ENCODE measurements at places on chromosomes 5 and 9.
A peak's percentile ranks its signal among the peaks of the same experiment; 100 is the strongest.

DNA sequence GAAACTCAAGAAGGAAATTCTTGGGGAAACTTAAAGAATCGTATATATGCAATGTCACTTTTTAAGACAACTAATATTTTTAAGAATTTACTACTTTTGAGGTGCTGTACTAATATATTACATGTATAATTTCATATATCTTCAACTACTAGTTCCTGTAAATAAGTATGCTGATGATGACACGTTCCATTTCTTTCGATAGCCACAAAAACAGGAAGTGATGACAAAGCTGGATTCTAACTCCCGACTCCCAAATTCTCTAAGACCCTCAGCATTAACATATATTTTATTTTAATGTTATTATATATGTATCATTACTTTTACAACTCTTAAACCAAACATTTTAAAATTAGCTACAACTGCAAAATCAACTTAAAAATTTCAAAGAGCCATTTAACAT is 74.8 kb downstream of the STK32A start:
- no peak for DNase-seq

DNA sequence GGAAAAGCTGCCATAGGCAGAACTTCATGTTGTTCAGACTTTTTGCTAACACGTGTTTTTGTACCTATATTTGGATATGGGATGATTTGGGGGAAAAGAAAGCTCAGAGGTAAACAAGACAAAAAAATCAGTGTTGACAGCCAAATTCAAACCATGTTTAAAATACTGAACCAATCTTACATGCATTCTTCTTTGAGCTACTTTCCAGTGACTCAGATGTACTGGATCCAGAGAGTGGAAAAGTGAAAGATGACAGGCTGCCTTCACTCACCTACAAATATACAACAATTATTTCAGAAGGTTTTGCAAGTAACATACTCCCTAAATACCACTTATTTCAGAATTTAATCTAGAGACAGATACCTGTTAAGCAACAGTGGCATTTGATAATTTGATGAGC is 165.7 kb downstream of the MPDZ start:
- no peak for DNase-seq

DNA sequence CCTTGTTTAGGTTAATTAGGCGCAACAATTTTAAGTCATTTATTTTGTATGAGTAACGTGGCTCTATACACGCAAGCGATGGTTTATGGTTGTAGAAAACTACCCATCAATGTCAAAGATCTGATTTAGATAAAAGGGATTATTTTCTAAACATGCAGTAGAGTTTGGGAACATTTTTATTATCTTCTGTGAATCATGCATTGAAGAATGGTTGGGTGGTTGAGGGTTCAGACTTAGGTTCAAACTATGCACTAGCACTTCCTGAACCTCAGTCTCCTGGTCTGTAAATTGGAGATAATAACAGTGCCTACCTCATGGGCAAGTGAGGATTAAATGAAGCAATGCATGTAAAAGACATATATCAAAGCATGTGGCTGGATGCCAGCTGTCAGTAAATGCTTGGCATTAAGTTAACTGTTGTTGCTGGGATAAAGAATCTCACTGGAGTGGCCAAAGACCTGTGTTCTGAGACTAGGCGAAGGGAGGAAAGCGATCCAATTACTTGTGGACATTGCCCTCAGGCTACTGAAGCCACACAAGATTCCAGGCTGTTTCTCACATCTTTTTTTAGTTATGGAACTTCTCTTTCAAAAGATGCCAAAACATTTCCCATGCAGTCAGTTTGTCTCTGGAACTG is 1.1 kb upstream of the OTULINL start:
- no peak for DNase-seq

DNA sequence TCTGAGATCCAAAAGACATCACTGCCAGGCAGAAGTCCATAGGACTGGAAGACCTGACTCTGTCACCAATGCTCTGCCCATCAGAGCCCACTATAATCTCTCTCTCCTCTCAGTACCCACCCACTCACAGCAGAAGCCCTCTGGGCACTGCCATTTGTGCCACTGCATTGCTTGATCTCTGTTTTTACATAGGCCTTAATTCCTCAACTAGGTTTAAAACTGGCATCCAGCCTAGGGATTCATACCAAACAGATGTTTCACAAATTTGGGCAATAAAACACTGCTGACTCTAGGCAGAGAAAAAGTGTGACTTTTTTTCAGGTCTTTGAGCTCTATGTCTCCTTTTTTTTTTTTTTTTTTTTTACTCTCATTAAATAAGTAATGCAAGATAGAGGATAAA is 91.1 kb upstream of the RANBP3L start:
- no peak for DNase-seq

DNA sequence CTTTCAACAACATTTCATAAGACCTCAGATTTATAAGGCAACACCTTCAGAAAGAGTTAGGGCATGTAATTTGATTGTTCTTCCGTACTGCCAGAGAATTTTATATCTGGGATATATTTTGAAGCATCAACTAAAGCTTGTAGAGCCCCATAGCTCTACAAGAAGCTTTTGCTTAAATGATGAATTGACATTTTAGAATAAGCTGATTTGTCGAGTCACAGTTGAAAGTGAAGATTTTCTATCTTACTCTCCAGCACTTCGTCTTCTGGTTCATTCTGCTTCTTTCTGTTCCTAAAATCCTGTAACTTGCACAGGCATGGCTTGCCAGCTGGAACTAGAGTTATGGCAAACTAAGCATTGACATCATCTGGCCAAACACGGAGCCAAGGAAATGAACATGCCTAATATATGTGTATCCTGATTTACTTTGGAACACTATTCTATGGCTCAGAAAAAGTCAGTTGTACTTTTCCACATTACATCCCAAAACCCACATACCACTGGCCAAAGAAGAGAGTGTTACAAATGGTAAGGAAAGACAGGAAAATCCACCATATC is 68.6 kb upstream of the MAST4 start:
- no peak for DNase-seq

- DNase-seq = no peak
Measured at GRCh38 chr9:73980754-73981153, 516.4 kb upstream of the RORB start.

- peak; percentile 42 for DNase-seq
Measured at GRCh38 chr5:151647320-151647861, 39.3 kb downstream of the SPARC start.

GRCh38 chr9:136426787-136427186 is 12.9 kb downstream of the INPP5E start:
- no peak for DNase-seq

GRCh38 chr9:133349965-133350616 is 2.1 kb downstream of the RPL7A start:
- no peak for DNase-seq

DNA sequence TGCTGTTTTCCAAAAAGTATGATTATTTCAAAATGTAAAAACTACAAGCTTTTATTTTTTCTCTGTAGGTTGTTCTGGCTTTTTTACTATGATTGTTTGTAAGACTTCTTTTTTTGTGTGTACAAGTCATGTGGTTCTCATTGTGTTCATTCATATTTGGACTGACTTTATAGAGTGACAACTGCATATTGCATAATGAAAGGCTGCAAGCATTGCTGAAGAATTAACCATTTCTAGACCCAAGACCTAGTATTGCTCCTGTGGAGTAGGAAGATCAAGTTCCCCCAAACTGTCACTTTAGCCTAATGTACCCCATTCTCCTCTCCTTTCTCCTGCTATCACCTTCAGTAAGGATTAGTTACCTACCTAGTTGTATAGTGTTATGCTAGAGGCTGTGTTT is 10.0 kb downstream of the MAP1B start:
- no peak for DNase-seq

- no peak for DNase-seq
Measured at GRCh38 chr5:181112476-181112875, 18.5 kb downstream of the OR2V1 start.

- DNase-seq = no peak
Measured at GRCh38 chr5:37721447-37721871, 118.4 kb downstream of the GDNF start.

- DNase-seq = no peak
Measured at GRCh38 chr5:147504011-147504410, 5.9 kb downstream of the DPYSL3 start.

Data from NCI-H187 (cell line).